NCI-H1417 treated with DMSO at 0.1 percent for 48 hours (cell line): ENCODE measurements at places on chromosomes 12 and 14.

- no peak for DNase-seq
These were observed 3.1 kb upstream of the GPRC5D start for GRCh38 chr12:12954878-12955625.

DNA sequence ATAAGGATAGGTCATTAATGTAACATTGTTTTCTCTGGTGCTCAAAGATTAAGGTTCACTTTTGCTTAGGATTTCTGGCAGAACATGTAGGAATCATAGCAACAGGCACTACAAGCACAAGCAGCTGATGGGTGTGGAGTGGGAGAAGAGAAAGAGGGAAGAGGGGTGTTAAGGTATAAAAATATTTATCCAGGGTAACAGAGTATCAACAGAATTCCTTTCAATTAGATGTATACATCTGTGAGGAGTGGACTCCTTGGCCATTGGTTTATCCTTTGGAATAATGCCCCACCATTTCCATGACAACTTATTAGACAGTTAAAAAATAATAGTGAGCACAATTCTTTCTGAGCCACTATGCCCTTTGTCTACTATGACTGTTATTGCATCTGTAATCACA lies 388.3 kb upstream of the DDHD1 start:
- DNase-seq = no peak

GRCh38 chr14:106129274-106129673 lies 602.9 kb downstream of the TMEM121 start:
- DNase-seq = no peak

- DNase-seq = no peak
These were observed 3.6 kb downstream of the CCDC85C start for GRCh38 chr14:99600232-99600888.

GRCh38 chr12:32390572-32391219 lies 8.7 kb upstream of the FGD4 start:
- DNase-seq = no peak

DNA sequence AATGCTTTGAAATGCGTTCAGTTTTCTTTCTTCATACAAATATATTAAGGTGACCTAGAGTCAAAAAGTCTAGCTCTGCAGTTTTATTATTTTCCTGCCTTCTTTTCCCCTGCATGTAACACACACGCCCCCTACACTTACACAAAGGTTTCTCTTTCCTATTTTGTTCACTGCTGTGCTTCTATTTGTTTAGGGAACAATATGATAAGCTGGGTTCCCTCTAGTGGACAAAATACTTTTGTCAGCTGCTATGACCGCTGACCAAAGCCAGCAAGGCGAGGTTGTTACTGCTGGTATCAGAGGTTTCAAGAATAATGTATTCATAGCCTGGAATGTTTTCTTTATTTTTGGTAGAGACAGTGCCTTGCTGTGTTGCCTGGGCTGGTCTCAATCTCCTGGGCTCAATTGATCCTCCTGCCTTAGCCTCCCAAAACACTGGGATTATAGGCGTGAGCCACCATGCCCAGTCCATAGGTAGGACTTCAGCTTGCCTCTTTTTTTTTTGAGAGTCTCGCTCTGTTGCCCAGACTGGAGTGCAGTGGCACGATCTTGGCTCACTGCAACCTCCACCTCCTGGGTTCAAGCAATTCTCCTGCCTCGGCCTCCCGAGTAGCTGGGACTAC lies 33.4 kb downstream of the FNTB start:
- DNase-seq = no peak

GRCh38 chr14:81179631-81180030 lies 41.1 kb downstream of the GTF2A1 start:
- DNase-seq = no peak

- no peak for DNase-seq
These were observed 228.3 kb downstream of the RAD51B start for GRCh38 chr14:68047906-68048305.

GRCh38 chr14:99538275-99538674 lies 57.1 kb downstream of the CCNK start:
- DNase-seq = no peak

GRCh38 chr12:41466802-41467201 lies 278.7 kb downstream of the PDZRN4 start:
- DNase-seq = no peak

DNA sequence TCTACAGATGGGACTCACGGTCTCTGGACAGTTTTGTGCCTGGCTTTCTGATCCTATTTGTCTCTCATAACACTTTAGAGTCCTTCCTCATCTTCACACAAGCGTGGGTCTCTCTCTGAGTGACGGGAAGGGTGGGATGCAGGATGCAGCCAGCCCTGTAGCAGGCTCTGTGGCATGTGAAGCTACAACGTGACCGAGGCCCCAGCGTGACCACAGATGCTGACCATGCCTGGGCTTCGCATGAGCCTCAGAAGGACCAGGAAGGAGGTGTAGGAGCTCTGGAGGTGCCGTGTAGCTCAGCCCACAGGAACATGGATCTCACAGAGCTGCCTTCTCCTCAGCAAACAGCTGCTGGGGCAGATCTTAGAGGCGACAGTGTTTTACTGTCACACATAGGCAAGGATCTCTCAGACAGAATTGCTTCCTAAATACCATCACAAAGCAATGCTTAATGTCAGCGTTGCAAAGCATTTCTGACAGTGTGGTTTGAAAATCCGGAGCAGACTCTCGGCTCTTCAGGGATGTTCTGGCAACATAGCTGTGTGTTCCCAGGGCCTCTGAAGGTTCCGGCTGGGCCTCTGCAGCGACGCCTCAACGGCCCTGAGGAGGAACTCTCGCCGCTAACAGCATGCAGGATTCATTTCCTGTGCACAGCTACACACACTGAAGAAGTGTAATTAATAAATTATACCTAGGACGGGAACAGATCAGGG lies 21.9 kb downstream of the ANKLE2 start:
- no peak for DNase-seq

DNA sequence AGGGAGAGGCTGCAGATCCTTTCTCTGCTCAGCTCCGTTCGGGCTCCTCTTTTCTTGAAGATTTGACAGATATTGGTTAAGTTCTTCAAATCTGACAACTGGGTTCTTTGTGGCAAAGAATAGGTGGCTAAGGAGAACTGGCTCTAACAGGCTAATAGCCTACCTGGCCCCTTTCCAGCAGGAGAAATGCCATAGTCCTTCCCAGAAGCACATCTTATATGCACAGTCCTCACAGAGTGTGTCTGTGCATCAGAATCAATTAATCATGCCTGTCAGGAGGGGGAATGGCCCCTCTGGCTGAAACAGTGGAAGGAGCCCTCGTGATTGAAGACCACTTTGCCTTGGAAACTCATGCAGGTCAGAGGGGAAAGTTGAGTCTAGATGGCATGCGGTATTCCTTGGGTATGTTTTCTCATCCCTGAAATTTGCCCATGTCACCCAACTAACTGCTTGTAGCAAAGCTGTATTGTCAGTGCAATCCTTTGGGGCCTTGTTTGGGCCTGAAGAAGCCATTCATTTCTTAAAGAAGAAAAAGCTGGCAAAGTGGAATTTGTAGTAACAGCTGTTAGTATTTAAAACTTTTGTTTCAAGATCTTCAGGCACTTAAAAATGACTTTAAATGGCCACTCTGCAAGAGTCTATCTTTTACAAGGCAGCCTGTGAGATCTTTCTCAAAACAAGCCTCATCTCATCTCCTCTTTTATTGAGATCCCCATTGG lies 251.5 kb downstream of the ZFP36L1 start:
- DNase-seq = no peak

DNA sequence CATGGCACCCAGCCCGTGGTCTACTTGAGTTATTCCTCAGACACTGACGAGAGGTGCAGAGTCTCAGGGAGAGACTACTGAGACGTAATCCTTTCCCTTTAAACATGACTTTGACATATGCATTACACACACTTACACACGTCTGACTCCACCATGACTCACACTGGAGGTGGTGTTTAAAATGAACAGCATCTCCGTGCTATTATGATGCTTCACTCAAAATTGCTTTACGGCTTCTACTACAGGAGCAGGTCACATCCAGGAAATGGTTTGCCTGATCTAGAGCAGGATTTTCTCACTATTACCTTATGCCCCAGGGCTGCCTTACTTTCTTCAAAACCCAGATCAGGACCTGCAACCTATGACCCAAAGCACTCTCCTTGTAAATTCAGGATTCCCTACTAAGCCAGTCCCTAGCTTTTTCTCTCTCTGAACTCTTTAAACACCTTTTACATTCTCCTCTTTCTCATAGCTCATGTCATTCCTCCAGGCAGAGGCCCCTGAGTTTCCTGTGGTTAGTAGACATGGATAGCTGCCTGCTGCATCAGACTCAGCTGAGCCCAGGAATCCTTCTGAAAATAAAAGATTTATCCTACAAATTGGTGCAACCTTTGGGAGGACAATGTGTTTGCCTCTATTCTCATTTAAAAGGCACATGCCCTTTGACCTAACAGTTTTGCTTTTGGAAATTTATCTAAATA lies 31.2 kb downstream of the TMCC3 start:
- no peak for DNase-seq

DNA sequence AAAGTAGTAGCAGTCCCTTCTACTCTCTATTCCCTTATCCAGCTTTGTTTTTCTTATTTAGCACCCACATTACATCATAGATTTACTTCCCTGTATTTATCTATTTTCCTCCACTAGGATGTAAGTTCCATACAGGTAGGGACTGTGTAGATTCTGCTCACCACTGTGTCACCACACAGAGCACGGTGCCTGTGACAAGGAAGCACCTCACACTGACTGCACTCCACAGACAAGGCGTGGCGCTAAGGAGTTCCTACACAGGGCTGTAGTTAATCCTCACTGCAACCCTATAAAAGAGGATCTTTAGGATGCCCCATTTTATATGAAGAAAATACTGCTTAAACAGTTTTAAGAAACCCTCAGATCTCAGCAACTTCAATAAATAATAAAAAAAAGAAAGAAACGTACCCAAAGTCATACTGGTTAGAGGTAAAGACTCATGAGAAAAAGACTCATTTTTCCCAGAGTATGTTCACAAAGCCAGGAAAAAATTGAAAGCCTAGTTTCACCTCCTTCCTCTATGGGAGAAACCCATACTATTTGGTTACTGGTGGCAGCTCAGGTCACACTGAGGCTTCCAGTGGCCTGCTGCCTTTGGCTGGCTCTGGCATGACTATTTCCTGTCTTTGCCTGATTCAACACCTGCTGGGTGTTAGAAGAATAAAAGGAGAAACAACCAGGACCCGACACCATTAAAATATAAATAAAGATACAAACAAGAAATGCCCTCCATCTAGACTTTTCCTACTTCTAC lies 36.9 kb downstream of the RAD9B start:
- no peak for DNase-seq

GRCh38 chr14:24179294-24179960 lies 7.5 kb downstream of the REC8 start:
- DNase-seq = no peak

DNA sequence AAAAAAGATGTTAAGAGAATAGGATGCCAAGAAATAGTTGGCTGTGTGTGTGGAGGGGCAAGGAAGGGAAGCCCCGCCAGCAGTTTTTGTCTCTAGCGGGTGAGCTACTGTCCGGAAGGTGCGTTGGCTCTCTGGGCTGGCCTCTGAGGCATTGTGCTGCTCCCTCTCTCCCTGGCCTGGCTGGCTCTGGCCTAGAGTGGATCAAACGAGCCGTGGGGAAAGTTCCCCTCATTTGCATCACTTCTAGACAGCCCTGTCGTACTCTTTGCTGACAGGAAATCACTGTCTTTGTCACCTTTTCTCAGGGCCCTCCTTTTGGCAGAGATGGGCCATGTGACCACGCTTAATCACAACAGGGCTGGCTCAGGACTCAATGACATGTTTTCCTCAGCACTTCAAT lies 236.1 kb upstream of the NPAS3 start:
- no peak for DNase-seq
